ENCODE measurements at places on chromosomes 5 and 9.

DNA sequence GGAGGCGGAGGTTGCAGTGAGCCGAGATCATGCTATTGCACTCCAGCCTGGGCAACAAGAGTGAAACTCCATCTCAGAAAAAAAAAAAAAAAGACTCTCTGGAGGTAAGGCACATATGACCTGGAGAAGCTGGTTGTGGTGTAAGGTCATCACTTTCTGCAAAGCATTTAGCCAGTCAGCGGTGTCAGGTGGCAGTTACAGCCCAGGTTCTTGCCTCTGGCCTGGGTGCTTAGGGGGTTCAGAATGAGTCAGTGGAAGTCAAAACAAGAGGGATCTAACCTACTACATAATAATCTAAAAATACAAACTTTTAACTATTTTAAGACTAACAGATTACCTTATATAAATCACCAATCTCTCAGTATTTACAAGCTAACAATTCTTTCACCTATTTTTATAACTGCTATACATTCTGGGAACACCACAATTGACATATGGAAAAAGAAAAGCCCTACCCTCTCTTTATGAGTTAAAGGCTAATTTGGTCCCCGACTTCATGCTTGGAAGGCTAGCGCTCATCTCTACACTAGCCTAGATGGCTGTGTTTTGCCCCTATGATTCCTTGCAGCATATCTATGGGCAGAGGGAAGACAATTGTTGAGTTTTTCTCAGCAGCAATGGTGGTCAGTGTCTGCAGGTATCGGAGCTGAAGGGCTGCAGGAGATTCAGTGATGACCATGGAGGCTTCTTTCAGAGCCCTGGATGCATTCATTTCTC is 29.2 kb downstream of the STOM start:
- no peaks in the 10 kb centered on the region for H3K27me3 ChIP-seq
- H3K4me1 ChIP-seq, result no peaks in the 10 kb centered on the region

GRCh38 chr9:77961541-77961940 is 70.1 kb downstream of the GNAQ start:
- peaks cover 13% of the 10 kb centered on the region for H3K4me1 ChIP-seq
- no peak overlapping the region for H3K27ac ChIP-seq
- no peak for DNase-seq
- H3K4me3 ChIP-seq, result no peak overlapping the region
- H3K36me3 ChIP-seq, result no peaks in the 10 kb centered on the region

GRCh38 chr9:26559506-26559905 is 333.1 kb downstream of the CAAP1 start:
- no peak overlapping the region for H3K27ac ChIP-seq
- no peaks in the 10 kb centered on the region for H3K4me1 ChIP-seq
- no peaks in the 10 kb centered on the region for H3K27me3 ChIP-seq
- no peak for DNase-seq

- no peaks in the 10 kb centered on the region for H3K27me3 ChIP-seq
- H3K27ac ChIP-seq, result no peak overlapping the region
- no peaks in the 10 kb centered on the region for H3K36me3 ChIP-seq
- DNase-seq, result no peak
Observed at GRCh38 chr9:82271106-82271561, 282.6 kb downstream of the SPATA31D1 start.

GRCh38 chr5:140568443-140569063 is 3.9 kb downstream of the SLC35A4 start:
- H3K27me3 ChIP-seq, result no peaks in the 10 kb centered on the region
- no peak overlapping the region for H3K4me3 ChIP-seq
- H3K36me3 ChIP-seq, result peaks cover 31% of the 10 kb centered on the region

DNA sequence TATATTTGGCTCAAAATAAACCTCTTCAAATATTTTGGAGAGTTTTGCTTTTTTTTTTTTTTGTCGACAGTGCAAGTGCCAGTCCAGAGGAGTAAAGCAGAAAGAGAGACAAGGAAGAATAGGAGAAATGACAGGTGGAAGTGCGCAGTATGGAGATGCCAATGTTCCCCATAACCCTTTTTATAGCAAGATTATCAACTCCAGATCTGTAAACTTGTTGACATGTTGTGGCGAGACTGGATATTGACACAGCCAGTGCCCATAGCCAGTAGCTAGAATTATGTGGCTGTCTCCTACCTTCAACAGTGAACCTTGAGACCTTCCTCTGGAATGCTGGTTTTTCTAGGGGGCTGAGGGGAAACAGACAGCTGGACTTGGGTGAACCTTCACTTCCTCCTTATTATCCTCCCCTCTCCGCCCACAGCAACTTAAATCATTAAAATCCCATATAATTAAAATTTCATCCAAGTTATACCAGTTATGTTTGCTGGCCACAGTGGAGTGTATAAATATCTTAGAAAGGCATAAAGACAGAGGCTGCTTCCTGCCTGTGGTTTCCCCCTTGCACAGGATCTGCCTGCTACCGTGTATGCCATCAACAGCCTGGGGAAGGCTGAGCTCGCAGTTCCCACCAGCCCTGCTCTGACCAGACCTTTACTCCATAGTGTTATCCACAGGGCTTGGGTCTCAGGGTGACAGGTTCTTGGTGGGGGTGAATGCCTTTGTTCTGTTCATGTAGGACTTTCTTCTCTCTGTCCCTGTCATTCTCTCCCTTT is 112.3 kb upstream of the ANKH start:
- peaks cover 6% of the 10 kb centered on the region for H3K4me1 ChIP-seq
- H3K27me3 ChIP-seq, result no peaks in the 10 kb centered on the region
- H3K36me3 ChIP-seq, result no peaks in the 10 kb centered on the region

GRCh38 chr9:115006660-115007059 is 76.3 kb upstream of the TNFSF8 start:
- H3K4me3 ChIP-seq, result no peak overlapping the region
- H3K36me3 ChIP-seq, result no peaks in the 10 kb centered on the region
- H3K27ac ChIP-seq, result no peak overlapping the region
- no peaks in the 10 kb centered on the region for H3K4me1 ChIP-seq

DNA sequence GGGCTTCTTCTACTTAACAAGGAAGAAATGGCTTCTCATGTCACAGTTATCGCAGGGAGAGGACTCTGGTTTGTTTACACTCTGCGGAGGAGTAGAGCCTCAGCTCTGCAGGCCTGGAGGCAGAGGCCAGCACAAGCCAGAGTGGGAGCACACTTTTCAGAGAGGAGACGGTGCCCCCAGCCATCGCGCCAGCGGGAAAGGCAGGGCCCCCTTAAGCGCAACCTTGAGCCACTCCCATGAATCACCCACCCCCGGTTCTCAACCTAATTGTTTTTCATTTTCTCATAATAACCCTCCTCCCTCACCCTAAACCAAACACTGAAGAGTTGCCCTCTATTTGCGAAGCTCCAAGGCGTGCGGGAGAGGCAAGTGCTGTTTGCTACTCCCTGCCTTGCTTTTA is 208.4 kb upstream of the TBCA start:
- H3K4me3 ChIP-seq, result no peak overlapping the region
- no peaks in the 10 kb centered on the region for H3K4me1 ChIP-seq
- H3K27ac ChIP-seq, result no peak overlapping the region
- peaks cover 6% of the 10 kb centered on the region for H3K36me3 ChIP-seq
- DNase-seq, result no peak

DNA sequence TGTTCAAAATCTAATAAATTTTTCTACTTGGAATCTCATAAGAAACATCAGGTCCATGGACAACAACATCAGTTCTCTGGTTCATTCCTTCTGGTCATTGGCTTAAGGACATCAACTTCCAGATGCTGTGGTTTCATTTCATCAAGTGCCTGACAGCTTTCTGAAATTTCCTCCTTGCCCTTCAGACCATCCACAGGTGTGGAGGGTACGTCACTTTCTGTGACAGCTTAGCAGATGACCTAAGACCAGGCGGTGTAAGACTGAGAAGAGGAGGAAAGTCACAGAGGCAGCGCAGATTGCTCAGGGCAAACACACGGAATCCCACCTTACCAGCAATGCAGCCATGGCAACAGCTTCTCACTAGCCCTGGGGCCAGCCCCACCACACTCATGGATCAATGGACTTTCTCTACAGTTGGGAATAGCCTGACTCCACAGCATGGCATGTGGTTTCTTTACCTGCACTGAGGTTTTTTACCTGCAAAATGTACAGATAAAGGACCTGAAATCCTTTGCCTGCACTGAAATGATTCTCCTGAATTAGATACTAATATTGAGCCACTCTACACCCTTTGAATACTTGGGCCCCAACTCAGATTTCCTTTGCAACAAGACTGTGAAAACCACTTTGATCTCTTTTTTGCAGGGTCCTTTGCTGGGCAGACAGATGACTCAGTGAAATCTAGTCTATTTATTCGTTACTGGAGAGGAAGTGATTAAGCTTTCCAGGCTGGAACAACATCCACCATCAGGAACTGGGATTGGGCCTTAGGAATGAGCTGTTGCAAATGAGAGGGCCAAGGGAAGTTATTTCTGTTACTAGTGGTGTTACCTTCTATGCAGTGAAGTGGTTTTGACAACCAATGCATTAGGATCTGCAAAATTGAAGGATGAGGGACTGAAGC is 26.9 kb downstream of the TICAM2 start:
- H3K4me1 ChIP-seq, result peaks cover 30% of the 10 kb centered on the region
- H3K4me3 ChIP-seq, result no peak overlapping the region
- no peaks in the 10 kb centered on the region for H3K36me3 ChIP-seq
- no peaks in the 10 kb centered on the region for H3K27me3 ChIP-seq
- no peak for DNase-seq

DNA sequence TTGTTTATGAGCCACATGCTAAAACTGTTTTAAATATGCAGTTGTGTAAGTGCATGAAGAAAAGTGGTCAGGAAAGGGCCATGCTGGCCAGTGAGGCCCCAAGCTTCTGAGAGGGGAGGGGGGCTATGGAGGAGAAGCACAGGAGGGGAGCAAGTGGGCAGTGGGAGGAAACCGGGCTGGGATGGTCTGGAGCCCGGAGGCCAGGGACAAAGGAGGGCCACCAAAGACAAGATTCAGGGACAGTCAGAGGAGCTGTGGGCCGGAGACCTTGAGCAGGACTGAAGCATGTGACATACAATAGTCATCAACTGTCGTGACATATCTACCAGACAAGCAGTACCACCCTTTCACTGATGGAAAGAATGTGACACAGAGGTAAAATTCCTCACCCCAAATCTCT is 333.2 kb upstream of the IRX1 start:
- no peak overlapping the region for H3K27ac ChIP-seq
- H3K27me3 ChIP-seq, result no peaks in the 10 kb centered on the region
- H3K4me3 ChIP-seq, result no peak overlapping the region
- H3K4me1 ChIP-seq, result no peaks in the 10 kb centered on the region
- no peaks in the 10 kb centered on the region for H3K36me3 ChIP-seq

DNA sequence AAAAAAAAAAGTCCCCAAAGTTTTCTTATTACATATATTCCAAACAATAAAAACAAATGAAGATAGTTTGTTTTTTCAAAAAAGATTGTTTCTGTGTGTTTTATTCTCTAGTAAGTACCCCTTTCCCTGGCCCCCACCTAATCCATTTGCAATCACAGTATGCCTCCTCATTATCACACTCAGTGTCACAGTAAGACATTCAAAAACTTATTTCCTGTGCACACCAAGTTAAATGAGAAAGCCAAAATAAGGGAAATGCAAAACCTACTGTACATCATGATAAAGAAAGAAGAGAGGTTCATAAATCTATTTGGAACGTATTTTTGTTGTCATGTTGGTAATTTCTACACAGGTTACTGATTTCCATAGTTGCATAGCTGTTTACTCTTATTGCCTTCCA is 62.3 kb downstream of the ST8SIA4 start:
- H3K4me3 ChIP-seq, result no peak overlapping the region
- H3K4me1 ChIP-seq, result peaks cover 26% of the 10 kb centered on the region
- no peaks in the 10 kb centered on the region for H3K36me3 ChIP-seq
- no peak for DNase-seq
- H3K27me3 ChIP-seq, result no peaks in the 10 kb centered on the region

DNA sequence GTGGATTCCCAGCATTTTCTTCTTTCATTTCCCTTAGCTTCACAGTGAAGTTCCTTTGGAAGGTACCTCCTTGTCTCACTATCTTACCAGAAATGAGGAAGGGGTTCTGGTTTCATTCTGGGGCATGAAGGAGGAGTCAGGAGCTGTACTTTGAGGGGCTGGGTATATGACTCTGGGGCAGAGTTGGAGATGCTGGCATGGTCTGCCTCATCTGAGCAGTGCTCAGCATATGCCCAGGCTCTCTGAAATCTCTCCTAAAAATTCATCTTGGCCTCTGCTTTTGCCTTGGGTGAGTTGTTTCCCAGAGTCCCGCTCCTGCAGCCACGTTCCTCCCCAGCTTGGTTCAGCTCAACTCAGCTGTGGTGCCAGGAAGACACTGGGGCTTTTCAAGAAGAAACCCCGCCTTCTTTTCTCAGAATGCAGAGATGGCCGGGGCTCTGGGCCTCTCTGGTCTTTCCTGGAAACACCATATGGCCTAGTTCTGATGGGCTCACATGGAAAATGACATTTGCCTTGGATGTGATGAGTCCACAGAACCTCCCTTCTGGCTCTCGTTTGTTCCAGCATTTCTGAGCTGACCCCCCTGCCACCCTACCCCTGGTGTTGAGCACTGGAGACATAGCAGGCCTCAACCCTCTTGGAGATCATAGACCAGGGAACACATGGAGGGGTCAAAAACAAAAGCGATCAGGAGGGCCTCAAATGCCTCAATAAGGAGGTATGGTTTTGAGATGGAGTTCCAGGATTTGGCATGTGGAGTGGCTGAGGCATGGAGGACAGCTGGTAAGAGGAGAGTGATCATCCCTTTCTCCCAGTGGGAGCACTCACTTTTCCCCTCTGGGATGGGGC is 12.0 kb upstream of the TGFBR1 start:
- no peaks in the 10 kb centered on the region for H3K4me1 ChIP-seq
- peaks cover 34% of the 10 kb centered on the region for H3K27me3 ChIP-seq
- no peak overlapping the region for H3K4me3 ChIP-seq
- no peak for DNase-seq

GRCh38 chr5:175444905-175445456 is 999 bp upstream of the DRD1 start:
- H3K27ac ChIP-seq, result no peak overlapping the region
- peaks cover 7% of the 10 kb centered on the region for H3K4me1 ChIP-seq
- H3K36me3 ChIP-seq, result no peaks in the 10 kb centered on the region
- H3K27me3 ChIP-seq, result peaks cover 76% of the 10 kb centered on the region
- H3K4me3 ChIP-seq, result peak overlapping the region; percentile 51
- DNase-seq, result no peak

GRCh38 chr9:97480174-97480573 is 21.3 kb upstream of the TMOD1 start:
- H3K4me1 ChIP-seq, result no peaks in the 10 kb centered on the region
- H3K36me3 ChIP-seq, result no peaks in the 10 kb centered on the region
- no peak overlapping the region for H3K4me3 ChIP-seq
- no peak overlapping the region for H3K27ac ChIP-seq
- DNase-seq, result no peak
- no peaks in the 10 kb centered on the region for H3K27me3 ChIP-seq

- no peak for DNase-seq
- H3K27ac ChIP-seq, result no peak overlapping the region
- no peak overlapping the region for H3K4me3 ChIP-seq
- no peaks in the 10 kb centered on the region for H3K27me3 ChIP-seq
Observed at GRCh38 chr5:65338606-65339151, 143.0 kb downstream of the ADAMTS6 start.
